ENCODE measurements at places on chromosomes 5 and 9.

DNA sequence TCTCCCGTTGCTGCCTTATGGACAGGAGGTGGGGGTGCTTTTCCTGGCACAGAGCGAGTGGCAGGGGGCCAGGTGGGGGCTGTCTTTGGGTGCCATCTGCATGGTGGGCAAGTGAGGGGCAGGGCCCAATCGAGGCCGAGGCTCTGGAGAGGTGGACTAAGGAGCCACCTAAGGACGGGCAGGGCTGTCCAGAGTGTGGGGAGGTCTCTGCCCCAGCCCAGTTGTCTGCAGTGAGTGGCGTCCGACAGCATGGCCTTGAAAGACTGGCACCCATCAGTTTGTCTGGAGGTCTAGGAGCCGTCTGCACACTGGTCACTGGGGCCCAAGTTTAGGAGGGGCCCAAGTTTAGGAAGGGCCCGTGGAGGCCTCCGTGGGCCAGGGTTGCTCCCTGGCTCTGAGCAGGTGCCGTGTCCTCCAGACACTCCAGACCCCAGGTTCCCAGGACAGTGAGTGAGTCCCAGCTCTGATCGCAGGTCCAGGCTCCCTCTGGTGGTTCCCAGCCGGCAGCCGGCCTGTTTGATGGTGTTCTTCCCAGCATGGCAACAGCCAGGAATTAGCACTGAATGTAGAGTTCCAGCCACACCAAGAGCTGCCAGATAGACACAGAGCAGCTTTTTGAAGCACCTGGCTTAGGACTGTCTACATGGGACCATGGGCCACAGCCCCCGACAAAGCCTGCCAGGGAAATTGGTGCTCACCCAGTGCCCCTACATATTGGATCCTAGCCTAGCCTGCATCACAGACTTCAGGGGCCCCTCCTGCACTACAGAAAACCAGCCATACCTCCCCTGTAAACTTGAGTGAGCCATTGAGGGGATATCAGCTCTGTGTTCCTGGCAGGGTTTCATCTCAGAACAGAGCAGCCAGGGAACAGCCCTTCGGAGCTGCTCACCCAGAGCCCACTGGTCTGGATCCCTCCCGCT, 120.9 kb downstream of the WNK2 start:
- DNase-seq, result peak; percentile 77

- no peak for DNase-seq
Observed at GRCh38 chr5:27612161-27612560, 573.8 kb upstream of the CDH9 start.

GRCh38 chr5:139684350-139684880, 36.3 kb downstream of the CXXC5 start:
- no peak for DNase-seq

DNA sequence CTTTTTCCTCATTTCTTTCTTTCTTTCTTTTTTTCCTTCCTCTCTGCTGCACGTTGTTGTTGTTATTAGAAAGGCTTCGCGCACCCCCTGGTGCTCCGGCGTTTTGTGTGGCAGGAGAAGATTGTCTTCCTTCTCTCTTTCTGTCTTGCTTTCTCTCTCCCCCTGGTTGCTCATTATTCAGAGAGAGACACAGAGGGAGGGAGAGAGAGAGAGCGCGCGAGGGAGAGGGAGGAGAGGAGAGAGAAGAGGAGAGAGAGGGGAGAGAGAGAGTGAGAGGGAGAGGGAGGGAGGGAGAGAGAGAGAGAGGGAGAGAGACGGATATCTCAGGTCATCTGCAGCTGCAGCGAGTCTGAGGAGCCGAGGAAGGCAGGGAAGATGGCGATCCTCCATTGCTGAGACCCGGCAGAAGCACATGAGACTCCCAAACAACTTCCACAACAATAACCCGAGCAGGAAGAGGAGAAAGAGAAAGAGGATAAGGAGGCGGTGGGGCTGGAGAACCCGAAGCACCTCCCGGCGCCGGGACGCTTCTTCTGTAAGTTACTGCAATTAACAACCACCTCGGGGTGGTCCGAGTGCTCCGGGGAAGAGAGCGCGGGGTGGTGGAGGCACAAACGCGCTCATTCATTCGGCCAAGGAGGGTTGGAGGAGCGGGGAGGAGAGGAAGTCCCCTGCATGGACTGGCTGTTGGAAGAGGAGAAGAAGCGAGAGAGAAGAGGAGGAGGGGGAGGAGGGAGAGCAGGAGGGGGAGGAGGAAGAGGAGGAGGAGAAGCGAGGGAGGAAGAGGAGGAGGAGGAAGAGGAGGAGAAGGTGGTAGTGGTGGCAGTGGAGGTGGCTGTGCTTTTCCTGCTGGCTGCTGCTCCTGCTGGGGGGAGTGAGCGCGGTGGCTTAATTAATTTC, at the start of gene ZNF462:
TSS of gene ZNF462 (plus strand) at position 346 of the 900 bp plus-strand sequence. CDS start 60,218 bp downstream, outside the sequence.
- DNase-seq, result peak; percentile 70

DNA sequence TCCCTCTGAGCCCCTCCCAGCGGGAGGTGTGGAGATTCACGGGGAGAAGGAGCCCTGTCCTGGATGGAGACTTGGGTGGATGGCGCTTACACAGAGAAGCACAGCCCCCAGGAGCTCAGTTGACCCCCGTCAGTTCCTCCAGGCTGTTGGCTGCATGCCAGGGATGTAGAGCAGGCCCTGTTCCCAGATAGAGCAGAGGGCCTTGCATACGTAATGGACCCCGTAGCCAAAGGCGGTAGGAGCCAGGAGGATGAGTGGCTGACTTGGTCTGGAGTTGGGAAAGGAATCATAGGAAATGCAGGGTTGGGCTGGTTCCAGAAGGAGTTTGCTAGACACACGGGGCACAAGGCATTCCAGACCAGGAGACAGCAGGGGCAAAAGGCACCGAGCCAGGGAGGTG, 2.5 kb downstream of the PMPCA start:
- no peak for DNase-seq

- no peak for DNase-seq
Observed at GRCh38 chr9:124859803-124860581, 1.8 kb downstream of the RPL35 start.

- no peak for DNase-seq
Observed at GRCh38 chr9:124375726-124376125, 39.5 kb downstream of the PSMB7 start.

- no peak for DNase-seq
Observed at GRCh38 chr5:134289509-134290113, 63.7 kb upstream of the PPP2CA start.

- DNase-seq, result no peak
Observed at GRCh38 chr5:79716839-79717238, 27.2 kb downstream of the CMYA5 start.

DNA sequence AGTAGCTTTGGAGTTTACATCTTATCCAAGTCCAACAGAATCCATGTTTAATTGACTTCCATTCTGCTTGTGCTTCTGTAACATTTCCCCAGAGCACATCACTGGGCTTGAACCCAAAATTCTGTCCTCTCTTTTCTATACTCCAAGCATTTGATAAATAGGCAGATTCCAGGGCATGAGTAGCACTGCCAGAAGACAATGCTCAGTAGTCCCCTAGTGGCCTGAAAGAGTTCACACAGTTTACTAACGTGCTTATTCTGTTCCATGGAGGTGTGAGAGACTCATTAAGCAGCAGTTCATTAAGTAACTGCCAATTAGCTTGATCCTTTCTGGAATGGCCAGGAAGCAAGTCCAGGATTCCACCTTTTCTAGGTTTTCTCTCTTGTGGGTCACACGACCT, 9.4 kb upstream of the GABRA6 start:
- no peak for DNase-seq

GRCh38 chr5:873328-873727, 19.3 kb downstream of the BRD9 start:
- DNase-seq, result no peak

- DNase-seq, result no peak
Observed at GRCh38 chr5:43017428-43017815, 22.7 kb downstream of the ANXA2R start.

- DNase-seq, result no peak
Observed at GRCh38 chr9:129149442-129149841, 28.6 kb downstream of the IER5L start.

DNA sequence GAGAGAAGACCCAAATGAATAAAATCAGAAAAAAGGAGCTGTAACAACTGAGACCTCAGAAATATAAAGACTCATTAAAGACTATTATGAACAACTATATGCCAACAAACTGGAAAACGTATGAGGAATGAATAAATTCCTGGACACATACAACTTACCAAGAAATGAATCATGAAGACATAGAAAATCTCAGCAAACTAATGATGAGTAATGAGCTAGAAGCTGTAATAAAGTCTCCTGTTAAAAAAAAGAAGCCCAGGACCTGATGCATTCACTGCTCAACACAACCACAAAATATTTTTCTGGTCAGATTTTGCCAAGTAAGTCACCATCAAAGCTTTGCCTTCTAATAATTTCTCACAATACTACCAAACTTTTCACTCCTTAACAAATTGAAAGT, 666.7 kb downstream of the LRRC70 start:
- no peak for DNase-seq

DNA sequence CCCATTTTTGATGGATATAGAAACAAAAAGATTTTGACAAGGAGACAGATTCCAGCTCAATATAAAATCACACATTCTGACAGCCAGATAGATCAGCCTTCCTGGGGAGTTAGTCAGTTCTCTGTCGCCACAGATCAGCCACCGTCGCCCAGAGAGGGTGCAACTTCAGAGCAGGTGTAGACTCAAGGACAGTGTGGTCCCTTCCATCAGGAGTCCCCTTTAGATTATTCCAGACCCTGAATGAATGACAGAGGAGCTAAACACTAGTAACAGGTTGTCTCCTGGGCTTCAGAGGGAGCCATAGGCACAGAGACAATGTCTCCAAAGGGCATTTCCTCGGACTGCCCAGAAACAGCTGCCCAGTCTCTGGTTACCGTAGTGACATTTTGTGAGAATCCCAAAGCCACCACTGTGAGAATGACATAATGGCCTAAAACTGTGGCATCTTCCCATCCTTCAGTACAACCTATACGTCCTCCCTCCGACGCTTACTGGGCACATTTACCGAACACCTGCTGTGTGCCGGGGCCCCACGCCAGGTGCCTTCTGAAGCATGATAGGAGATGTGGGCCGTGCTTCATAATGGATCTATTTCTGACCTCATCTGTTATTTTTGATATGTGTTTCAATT, 47.4 kb upstream of the SLC2A8 start:
- DNase-seq, result no peak

DNA sequence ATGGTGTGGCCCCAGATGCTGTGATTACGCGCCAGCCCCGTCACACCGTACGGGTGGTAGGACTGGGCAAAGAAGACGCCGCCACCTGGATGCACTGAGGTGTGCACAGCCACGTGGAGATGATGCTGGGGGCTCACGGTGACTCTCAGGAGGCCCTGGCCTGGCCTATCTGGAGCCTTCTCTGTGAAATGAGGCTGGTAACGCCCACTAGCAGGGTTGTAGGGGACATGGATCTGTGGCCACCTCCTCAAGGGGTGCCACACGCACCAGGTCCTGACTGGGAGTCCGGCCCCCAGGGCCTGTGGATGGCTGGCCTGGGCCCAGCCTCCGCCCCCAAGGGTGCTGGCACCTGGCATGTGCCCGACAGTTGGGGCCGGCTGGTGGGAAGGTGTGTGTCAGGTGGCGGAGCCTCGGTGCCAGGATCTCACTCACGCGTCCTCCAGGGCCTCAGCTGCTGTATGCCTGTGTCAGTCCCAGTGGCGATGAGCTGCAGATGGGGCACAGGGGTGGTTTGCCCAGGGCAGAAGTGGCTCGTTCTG, 32.4 kb downstream of the NEK6 start:
- DNase-seq, result no peak

DNA sequence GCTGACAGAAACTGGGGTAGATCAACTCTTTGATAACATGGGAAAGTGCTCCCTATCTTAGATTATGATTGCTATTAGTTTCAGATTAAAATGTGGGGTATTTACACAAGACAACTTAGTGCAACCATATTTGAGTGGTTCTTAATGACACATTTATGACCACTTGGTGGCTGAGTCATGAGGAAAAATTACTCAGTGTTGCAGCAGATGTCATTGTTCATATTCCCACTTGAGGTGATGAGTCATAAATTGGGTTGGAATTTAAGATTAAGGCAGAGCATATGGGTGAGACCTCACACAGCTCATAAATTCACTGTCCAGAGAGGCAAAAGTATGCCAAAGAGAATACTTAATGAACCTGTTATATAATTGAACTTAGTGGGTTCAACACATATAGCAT, 408.3 kb downstream of the DMRT2 start:
- no peak for DNase-seq

DNA sequence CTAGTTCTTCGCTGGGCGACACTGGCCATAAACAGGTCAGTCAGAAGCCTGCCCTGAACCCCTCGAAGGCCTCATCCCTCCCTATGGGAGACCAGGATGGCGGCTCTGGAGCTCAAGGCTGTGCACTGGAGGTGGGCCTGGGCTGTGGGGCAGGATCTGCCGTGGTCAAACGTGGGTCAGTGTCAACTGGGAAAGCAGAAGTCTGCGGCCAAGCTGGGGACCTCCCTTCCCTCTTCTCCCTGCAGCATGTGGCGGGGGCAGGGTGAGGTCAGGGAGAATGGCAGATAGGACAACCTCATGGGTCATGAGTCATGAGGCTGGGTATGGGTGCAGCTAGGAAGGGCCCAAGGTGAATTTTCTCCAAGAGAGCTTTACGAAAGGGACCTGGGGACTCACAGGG, 132.9 kb downstream of the RXRA start:
- DNase-seq, result peak; percentile 83

- DNase-seq, result no peak
Observed at GRCh38 chr9:18666348-18666747, 192.4 kb downstream of the ADAMTSL1 start.

DNA sequence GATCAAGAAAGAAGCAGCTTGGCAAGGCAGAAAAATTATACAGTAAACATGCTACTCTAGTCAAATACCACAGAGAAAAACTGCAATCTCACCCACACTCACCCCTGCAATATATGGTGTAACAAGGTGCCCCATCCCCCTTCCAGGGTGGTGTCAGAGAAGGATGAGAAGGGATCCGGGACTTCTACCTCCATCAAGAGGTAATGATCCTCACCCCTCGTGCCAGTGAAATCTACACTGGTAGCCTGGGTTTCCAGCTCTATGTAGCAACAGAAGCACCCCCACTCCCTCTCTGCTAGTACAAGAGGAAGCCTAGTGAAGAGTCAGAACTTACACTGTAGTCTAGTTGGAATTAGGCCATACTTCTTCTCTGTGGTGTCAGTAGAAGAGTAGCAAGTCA, 18.9 kb downstream of the SLCO4C1 start:
- DNase-seq, result no peak

GRCh38 chr5:110056580-110057114, 366.9 kb downstream of the MAN2A1 start:
- DNase-seq, result no peak

GRCh38 chr5:111017731-111018130, 53.8 kb upstream of the TSLP start:
- DNase-seq, result no peak

GRCh38 chr9:109708451-109708945, 71.5 kb upstream of the PALM2AKAP2 start:
- DNase-seq, result no peak

DNA sequence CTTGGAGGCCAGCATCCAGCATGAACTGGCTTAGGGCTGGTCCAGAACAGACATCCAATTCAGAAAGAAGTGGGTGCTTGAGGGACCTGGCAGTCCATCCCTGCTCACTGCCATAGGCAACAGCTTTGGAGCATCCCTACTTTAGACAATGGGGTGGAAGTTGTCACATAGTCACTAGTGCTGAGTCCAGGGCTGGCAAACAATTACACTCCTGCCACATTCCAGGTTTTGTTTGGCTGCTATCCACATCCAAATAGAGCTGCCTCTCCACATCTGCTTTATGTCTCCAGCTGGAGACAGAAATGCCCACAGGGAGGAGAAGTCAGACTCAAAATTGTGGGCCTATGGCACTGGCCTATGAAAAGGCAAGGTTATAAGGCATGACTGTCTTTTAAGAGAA, 7.0 kb downstream of the FSTL4 start:
- no peak for DNase-seq
